Esophagus squamous epithelium (tissue), 5 donors: ENCODE measurements at places on chromosomes 2 and 18.

DNA sequence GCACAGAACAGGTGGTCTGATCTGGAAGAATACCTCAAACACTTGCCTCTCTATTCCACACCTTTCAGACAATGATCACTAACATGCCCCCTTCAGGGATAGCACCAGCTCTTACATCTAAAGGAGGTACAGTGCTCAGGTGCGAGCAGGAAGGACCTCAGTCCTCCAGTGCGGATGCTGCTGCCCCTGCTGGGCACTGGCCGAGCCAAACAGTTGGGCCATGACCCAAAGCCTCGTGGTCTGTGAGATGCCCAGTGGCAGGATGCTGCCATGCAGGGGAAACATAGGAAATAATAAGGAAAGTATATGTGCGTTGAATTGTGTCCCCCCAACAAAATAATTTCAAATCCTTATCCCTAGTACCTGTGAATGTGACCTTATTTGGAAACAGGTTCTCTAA, 243.7 kb downstream of the NDUFA10 start:
- DNase-seq = no peak

- no peak for DNase-seq
Observed at GRCh38 chr2:219218217-219218731, 484 bp downstream of the ABCB6 start.

DNA sequence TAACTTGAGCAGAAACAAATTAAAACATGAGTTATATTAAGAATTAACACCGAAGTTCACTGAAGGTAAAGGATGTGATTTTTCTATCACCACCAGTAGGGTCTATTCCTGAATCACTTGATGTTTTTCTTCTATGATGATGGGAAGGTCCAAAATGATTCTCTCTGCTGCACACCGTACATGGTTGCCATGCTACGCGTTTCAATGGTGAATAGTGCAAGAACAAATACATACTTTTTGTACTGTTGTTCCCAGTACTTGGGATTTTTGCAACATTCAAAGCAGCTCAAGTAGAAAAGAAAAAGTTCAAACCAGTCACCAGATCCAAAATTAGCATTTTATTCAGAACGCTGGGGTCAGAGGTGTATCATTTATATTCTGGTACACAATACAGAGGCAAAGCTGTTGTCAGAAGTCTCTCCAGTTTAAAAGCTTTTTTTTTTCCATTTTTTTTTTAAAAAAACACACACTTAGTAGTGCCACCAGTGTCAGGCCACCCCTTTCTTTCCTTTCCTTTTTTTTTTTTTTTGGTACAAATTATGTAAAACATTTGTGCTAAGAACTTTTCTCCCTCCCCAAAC, 226.2 kb downstream of the CDH2 start:
- no peak for DNase-seq

GRCh38 chr18:32019251-32019948, 775 bp downstream of the RNF125 start:
- no peak for DNase-seq

DNA sequence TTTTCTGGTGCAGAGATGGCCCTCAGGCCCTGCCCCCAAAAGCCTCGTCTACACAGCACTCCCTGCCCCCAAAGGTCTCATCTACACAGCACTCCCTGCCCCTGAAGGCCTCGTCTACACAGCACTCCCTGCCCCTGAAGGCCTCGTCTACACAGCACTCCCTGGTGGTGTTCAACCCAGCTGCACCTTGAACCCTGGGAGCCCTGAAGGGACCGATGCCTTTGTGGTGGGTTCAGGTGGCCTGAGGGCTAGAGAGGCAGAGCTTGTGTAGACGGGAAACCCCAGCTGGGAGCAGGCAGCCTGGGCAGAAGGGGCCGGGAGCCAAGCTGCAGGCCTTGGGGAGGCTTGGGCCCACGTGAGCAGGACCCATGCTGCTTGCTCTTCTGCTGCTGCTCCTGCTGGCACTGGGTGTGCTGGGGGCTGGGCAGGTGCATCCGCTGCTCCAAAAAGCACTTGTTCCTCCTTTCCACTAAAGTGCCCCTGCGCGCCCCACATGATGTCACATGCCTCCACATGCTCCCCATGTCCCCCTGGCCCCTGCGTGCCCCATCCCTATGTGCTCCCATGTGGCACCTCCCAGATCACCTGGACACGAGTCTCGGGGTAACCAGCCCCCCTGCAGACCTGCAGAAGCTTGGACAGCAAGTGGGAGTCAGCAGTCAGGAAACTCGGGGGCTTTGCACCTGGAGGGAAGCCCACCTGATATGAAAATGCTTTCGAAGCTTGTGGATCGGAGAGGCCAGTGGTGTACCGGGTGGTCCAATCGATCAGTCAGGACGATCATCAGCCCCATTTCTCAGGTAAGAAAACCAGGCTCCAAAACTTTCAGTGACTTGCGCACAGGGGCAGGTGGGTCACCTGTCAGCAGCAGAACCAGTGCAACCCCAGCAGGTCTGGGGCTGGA, 94.9 kb upstream of the CTDP1 start:
- DNase-seq = no peak
